CD4-positive, alpha-beta memory T cell (primary cell): ENCODE measurements at places on chromosomes 13 and 19.

- DNase-seq, result no peak
- H3K27me3 ChIP-seq, result no peaks in the 10 kb centered on the region
- H3K27ac ChIP-seq, result no peak overlapping the region
Measured at GRCh38 chr19:12882589-12882988, 1.3 kb upstream of the DNASE2 start.

GRCh38 chr13:28434926-28435325 lies 60.0 kb downstream of the FLT1 start:
- H3K36me3 ChIP-seq, result no peaks in the 10 kb centered on the region
- no peaks in the 10 kb centered on the region for H3K4me1 ChIP-seq
- no peak overlapping the region for H3K4me3 ChIP-seq
- no peak overlapping the region for H3K27ac ChIP-seq
- DNase-seq, result no peak

GRCh38 chr19:8678244-8678807 lies 20.3 kb downstream of the ACTL9 start:
- no peaks in the 10 kb centered on the region for H3K36me3 ChIP-seq
- no peaks in the 10 kb centered on the region for H3K27me3 ChIP-seq
- no peak for DNase-seq
- H3K4me1 ChIP-seq, result peaks cover 10% of the 10 kb centered on the region
- H3K4me3 ChIP-seq, result no peak overlapping the region

- H3K27ac ChIP-seq, result no peak overlapping the region
- H3K4me1 ChIP-seq, result peaks cover 16% of the 10 kb centered on the region
- no peaks in the 10 kb centered on the region for H3K27me3 ChIP-seq
- DNase-seq, result no peak
- no peak overlapping the region for H3K4me3 ChIP-seq
Measured at GRCh38 chr19:943551-944170, 17.8 kb downstream of the ARID3A start.

- no peak for DNase-seq
- no peaks in the 10 kb centered on the region for H3K36me3 ChIP-seq
- no peak overlapping the region for H3K4me3 ChIP-seq
- no peak overlapping the region for H3K27ac ChIP-seq
- H3K4me1 ChIP-seq, result no peaks in the 10 kb centered on the region
- no peaks in the 10 kb centered on the region for H3K27me3 ChIP-seq
Measured at GRCh38 chr13:60120617-60121336, 43.0 kb downstream of the DIAPH3 start.

DNA sequence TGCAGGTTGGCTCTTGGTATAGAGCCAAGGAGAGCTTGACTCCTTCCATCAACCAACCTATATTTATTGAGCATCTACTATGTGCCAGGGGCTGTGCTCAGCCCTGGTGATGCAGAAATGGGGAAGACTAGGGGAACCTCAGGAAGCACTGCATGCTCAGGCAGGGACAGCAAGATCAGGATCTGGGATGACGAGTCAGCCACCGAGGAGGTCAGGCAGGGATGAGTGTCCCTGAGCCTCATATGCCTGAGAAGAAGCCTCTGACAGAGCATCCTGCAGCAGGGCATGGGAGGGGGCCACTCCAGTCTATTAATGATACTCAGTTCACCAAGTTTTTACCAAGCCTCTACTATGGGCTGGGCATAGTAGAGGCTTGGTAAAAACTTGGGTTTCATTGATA lies 158.1 kb downstream of the KATNAL1 start:
- H3K27ac ChIP-seq, result peak overlapping the region; percentile 60
- H3K4me3 ChIP-seq, result peak overlapping the region; percentile 3
- no peaks in the 10 kb centered on the region for H3K27me3 ChIP-seq

DNA sequence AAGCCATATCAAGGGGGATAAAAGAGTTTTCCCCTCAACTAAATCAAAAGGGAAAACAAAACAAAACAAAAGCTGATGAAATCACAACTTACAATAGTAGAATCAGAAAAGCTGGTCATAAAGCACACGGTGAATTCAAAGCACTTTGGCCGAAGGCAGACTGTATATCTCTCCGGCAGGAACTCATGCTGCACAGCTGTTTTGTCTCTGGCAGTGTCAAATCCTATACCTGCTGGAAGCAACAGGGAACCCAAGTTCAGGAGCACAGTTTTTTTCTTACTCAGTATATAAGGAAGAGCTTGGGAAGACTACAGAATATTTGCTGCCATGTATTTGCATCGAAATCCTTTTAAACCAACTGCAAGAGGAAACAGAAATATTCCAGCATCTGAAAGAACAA lies 213.7 kb downstream of the RFC3 start:
- no peaks in the 10 kb centered on the region for H3K27me3 ChIP-seq
- no peak for DNase-seq
- H3K4me3 ChIP-seq, result no peak overlapping the region
- no peaks in the 10 kb centered on the region for H3K4me1 ChIP-seq

DNA sequence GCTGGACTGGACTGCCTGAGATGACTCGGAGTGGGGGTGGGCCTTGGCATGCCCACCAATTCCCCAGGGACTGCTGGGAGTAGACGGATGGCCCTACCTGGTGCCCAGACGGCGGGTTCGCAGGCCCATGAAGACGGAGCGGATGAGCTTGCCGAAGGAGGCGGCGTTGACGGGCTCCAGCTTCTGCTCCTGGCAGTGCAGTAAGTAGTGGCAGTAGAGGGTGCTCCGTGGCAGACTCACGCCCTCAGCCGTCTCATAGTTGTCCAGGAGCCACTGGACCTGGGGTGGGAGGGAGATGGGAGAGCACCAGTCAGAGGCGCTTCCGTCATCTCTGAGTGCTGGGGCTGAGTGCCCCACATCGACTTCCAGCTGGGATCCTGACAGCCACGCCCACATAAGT lies 17.6 kb downstream of the DCAF15 start:
- no peaks in the 10 kb centered on the region for H3K27me3 ChIP-seq
- H3K4me3 ChIP-seq, result no peak overlapping the region
- H3K4me1 ChIP-seq, result peaks cover 7% of the 10 kb centered on the region
- no peak overlapping the region for H3K27ac ChIP-seq

DNA sequence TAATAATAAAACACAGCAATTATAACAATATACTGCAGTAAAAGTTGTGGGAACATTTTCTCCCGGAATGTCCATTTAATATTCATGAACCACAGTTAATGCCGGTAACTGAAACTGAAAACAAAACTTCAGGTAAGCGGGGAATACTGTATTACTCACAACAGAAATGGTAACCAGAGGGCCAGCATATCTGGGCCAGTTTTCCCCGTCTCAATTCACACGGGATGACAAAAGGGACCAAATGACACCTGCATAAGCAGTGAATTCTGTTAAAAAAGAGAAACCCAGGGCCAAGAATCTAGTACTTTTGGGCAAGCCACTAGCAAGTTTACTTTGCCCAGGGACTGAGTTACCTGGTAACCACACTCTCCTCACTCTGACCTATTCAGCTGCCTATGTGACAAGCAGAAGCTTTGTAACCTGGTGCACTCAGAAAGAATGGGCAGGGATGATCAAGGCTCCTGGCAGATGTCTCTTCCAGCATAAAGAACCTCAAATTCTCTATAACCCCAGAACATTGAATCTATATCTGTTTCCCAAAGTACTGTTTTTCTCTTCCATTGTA lies 1171.2 kb downstream of the DIAPH3 start:
- no peak overlapping the region for H3K27ac ChIP-seq
- H3K36me3 ChIP-seq, result no peaks in the 10 kb centered on the region
- no peaks in the 10 kb centered on the region for H3K4me1 ChIP-seq
- no peaks in the 10 kb centered on the region for H3K27me3 ChIP-seq
- DNase-seq, result no peak

DNA sequence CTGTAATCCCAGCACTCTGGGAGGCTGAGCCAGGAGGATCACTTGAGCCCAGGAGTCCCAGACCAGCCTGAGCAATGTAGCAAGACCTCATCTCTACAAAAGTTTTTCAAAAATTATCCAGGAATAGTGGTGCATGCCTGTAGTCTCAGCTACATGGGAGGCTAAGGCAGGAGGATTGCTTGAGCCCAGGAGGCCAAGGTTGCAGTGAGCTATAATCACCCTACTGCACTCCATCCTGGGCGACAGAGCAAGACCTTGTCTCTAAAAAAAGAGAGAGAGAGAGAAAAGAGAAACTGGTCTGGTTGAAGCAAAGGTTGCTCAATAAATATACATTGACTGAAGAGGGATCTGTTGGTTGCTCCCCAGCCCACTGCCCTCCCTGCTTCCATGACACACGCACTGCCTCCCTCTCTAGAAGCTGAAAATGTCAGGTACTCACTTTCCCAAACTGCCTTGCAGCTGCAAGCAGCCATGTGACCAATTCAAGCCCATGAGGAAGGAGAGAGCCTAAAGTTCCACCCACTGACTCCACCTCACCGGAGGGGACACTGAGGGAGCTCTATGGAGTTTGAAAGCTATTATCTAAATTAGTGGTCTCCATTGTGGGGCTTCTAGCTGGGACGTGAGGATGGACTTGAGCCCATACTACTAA lies 14.0 kb downstream of the CEACAM16 start:
- no peaks in the 10 kb centered on the region for H3K27me3 ChIP-seq
- DNase-seq, result no peak
- H3K36me3 ChIP-seq, result no peaks in the 10 kb centered on the region
- H3K4me3 ChIP-seq, result no peak overlapping the region
- H3K4me1 ChIP-seq, result no peaks in the 10 kb centered on the region

GRCh38 chr19:12034620-12035019 lies 859 bp downstream of the ZNF433 start:
- H3K27ac ChIP-seq, result no peak overlapping the region
- no peaks in the 10 kb centered on the region for H3K27me3 ChIP-seq
- no peaks in the 10 kb centered on the region for H3K4me1 ChIP-seq
- H3K4me3 ChIP-seq, result no peak overlapping the region
- no peak for DNase-seq

DNA sequence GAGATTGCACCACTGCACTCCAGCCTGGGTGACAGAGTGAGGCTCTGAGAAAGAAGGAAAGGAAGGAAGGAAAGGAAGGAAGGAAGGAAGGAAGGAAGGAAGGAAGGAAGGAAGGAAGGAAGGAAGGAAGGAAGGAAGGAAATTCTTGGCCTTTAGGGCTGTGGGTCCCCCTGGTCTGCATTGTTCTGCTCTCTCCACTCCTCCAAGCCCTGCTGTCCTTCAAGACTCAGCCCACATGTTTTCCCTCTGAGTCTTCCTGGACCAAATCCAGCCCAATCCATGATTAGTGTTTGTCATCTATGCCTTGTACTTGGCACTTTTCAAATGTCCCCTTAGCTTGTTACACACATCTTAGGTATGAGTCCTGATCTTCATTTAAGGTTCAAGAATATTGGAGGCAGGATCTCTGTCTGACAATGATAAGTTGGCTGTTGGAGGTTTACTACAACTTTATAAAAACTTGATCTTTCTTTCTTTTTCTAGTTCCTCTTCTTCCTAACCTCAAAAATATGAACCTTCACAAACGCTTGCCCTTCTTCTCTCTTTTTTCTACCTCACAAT lies 48.8 kb upstream of the INTS6 start:
- H3K27me3 ChIP-seq, result no peaks in the 10 kb centered on the region
- no peak overlapping the region for H3K4me3 ChIP-seq
- H3K27ac ChIP-seq, result no peak overlapping the region

- no peaks in the 10 kb centered on the region for H3K36me3 ChIP-seq
- DNase-seq, result no peak
- no peak overlapping the region for H3K27ac ChIP-seq
- no peaks in the 10 kb centered on the region for H3K27me3 ChIP-seq
- H3K4me1 ChIP-seq, result no peaks in the 10 kb centered on the region
Measured at GRCh38 chr19:449916-450315, 10.9 kb downstream of the SHC2 start.

GRCh38 chr13:101511766-101512165 lies 59.3 kb downstream of the ITGBL1 start:
- no peak overlapping the region for H3K27ac ChIP-seq
- no peak overlapping the region for H3K4me3 ChIP-seq
- H3K4me1 ChIP-seq, result peaks cover 10% of the 10 kb centered on the region

- no peaks in the 10 kb centered on the region for H3K27me3 ChIP-seq
- no peak overlapping the region for H3K4me3 ChIP-seq
- H3K36me3 ChIP-seq, result no peaks in the 10 kb centered on the region
- DNase-seq, result no peak
Measured at GRCh38 chr13:54029226-54029625, 1000.6 kb downstream of the OLFM4 start.

DNA sequence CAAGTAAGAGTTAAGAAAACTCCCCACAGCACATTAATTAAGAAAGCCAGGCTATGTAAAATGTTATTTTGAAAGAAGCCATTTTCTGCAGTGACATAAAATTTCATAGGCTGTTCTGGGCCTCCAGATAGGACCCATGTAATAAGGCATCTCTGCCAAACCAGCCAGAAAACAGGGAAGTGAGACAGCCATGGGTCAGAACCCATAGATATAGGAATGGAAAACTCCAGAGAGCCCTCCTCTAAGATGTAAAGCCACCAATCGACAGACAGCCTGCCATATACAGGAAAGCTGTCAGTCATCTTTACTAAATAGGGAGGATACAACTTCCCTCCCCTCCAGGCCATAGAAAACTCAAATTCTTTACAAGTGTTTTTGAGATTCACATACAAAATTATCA lies 493.3 kb downstream of the COG6 start:
- DNase-seq, result no peak
- H3K4me3 ChIP-seq, result no peak overlapping the region
- H3K27ac ChIP-seq, result no peak overlapping the region
- peaks cover 44% of the 10 kb centered on the region for H3K4me1 ChIP-seq
- H3K27me3 ChIP-seq, result no peaks in the 10 kb centered on the region

DNA sequence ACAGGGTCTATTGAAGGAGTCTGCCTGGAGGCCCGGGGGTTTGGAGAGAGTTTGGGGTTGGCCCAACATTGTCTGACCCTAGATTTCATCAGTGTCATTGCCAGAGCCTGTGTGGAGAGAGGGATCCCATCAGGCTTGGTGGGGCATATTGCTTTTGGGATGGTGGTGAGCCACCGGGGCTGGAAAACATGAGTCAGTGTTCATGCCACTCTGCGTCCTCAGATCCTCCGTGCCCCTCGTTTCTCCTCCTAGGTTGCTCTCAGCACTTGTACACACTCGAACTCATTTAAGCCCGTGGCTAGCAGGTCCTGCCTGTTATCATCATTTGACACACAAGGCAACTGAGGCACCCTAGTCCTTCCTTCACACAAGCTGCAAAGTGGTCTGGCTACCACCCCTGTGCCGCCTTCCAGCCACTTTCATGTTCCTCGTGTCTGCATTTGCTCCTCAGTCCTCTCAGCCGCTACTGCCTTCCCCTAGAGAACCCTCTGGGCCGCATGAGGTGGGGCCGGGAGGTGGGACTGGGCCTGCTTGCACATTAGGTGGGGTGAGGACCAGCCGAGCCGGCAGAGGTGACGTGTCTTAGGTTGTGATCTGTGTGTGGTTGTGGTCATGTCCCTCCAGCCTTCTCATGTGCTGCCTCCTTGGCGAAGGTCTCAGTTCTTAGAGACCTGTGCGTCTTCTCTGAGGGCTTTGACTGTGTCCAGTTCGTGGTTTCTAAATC lies 3.6 kb downstream of the NACC1 start:
- peaks cover 51% of the 10 kb centered on the region for H3K4me1 ChIP-seq
- DNase-seq, result no peak
- no peak overlapping the region for H3K27ac ChIP-seq
- no peaks in the 10 kb centered on the region for H3K36me3 ChIP-seq

DNA sequence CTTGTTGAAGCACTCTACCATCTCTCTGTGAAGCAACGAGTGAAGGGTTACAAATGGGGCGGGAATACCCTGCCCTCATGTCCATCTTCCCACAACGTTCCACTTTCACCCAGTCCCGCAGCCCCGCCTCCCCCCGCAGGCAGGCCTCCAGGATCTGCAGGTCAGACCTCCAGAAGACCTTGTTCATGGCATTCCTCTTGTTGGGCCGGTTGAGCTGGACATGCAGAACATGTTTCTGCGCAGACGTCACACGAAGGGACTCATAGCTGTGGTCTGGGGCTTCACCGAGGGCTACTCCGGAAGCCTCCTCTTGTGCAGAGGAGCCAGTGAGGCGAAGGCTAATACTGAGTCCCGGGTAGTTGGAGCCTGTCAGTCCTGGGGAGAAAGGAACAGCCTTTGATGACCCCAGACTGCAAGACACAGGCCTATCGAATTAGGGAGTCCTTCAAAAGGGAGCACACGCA lies 420 bp downstream of the ECH1 start:
- no peak for DNase-seq
- no peaks in the 10 kb centered on the region for H3K27me3 ChIP-seq
- peak overlapping the region; percentile 87 for H3K4me3 ChIP-seq
- H3K4me1 ChIP-seq, result peaks cover 22% of the 10 kb centered on the region
- peak overlapping the region; percentile 79 for H3K27ac ChIP-seq
